Activated naive CD4-positive, alpha-beta T cell (primary cell): ENCODE measurements at places on chromosomes 5 and 9.
A peak's percentile ranks its signal among the peaks of the same experiment; 100 is the strongest.

DNA sequence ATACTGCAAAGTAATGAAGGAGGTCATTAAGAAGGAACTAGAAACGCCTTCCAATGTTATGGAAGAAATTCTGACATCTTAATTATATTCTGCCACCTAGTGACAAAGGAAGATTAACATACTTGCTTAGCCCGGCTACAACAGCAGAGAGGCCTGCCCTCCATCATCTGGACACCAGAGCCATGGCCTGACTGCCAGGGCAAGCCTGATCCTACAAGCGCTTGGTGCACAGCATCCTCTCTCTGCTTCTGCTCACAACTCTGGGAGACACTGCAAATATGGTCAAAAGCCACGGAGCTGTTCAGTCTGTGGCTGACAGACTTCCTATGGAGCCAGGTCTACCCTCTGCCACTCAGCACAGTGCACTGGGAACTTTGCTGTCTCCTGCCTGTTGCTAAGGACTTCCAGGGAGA is 87.3 kb upstream of the SLC44A1 start:
- no peak for DNase-seq

GRCh38 chr9:110089681-110090370 is 118.1 kb downstream of the C9orf152 start:
- DNase-seq: no peak

DNA sequence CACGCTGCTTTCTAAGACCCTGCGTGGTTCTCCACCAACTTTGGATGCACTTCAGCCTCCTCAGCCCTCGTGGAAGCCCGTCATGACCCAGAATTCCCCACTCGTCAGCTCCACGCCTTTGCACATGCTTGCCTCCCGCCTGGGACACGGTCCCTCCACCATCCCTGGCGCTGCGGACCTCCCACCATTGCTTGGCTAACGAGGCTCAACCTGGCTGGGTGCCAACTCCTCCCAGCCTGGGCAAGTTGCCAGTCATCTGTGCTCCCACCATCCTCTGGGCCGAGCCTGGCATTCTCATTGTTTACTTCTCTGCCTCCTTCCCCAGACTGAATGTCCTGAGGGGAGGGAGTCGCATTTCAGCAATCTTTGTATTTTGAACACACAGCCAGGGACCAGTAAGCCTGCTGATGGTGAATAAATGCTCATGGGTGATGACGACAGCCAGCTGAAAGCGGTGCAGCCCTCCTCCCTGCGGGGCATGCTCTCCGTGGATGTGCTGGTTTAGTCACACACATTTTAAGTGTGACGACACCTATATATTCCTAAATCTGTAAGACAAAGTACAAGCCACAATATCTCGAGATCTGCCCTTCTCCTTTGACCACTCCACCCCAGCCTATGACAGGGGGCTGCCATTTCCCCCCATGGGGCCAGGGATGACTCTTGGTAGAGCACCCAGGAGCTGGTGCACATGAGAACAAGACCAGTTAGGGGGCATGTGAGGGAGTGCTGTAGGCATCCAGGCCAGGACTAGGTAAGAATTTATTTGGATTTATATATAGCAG is 37.6 kb downstream of the ANKRD33B start:
- no peak for DNase-seq

GRCh38 chr9:91086657-91087461 is 274.9 kb downstream of the AUH start:
- no peak for DNase-seq

DNA sequence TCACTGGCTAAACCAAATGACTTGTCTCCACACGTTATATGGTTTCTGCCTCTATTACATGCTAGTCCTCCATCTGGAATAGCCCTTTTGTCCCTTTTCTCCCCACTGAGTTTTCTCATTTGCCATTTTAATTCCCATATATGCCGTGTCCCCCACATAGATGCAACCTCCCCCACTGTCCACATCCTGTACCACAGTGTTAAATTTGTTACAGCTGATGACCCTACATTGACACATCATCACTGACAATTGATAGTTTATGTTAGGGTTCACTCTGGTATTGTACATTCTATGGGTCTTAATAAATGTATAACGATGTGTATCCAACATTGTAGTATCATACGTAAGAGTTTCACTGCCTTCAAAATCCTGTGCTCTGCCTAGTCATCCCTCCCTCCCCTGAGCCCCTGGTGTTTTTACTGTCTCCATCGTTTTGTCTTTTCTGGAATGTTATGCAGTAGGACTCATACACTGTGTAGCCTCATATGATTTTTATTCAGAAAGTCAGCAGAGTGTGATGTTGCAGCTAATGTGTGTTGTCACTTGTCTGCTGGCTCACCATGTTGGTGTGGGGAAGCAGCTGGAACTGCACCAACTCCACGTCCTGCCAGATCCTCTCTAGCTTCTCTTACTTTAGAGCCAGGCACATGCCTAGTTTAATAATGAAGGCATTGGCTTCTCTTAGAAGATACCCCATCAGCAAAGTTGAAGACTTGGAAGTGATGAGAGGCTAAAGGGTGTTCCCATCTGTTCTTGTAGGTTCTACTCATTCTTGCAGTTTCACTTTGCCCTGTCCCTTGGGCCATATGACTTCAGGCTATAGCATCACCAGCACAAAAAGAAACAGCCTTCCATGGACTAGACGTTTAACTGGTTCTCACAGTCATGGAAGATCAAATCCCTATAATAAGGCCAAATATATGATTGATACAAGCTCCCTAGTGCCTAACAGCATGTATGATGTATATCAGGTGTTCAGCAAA is 30.2 kb downstream of the LRRC70 start:
- no peak for DNase-seq

DNA sequence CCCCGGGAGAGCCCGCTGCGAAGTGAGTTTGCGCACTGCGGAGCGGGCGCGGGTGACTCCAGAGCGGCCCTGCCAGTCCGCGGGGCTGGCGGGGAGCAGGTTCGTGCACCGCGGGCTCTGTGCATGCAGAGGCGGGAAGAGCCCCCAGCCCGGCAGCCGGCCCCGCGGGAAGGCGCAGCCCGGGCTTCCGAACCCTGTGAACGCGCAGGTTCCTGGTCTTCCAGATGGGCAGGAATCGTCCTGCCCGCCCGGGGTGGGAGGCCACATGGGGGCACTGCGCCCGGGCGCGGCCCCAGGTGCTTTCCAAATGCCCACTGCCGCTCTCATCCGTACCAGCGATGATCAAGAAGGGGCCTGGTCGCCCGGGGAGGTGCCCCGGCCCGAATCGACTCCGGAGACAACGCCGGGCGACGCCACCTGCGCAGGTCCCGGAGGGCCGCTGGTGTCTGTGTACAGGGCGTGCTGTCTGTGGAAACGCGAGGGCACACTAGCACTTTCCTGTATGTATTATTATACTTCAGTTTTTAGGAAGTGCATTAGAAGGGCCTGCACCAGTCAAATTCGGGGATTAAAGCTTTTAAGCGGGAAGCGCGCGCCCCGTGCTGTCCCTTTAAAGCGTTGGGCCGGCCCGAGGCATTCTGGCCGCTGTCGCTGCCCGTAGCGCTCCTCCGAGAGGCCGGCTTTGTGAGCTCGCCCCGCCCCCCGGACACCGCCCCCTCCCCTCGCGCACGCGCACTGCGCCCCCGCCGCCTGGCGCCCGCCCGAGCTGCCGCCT is at the start of gene WDR5:
TSS of gene WDR5 (plus strand) at position 740 of the 775 bp plus-strand sequence. CDS start 3,796 bp downstream, outside the sequence.
- peak; percentile 83 for DNase-seq

GRCh38 chr5:170314541-170315095 is 17.0 kb upstream of the LCP2 start:
- no peak for DNase-seq

GRCh38 chr5:173302546-173303155 is 25.6 kb downstream of the STC2 start:
- no peak for DNase-seq
